ENCODE measurements at places on chromosomes 6 and 20.

DNA sequence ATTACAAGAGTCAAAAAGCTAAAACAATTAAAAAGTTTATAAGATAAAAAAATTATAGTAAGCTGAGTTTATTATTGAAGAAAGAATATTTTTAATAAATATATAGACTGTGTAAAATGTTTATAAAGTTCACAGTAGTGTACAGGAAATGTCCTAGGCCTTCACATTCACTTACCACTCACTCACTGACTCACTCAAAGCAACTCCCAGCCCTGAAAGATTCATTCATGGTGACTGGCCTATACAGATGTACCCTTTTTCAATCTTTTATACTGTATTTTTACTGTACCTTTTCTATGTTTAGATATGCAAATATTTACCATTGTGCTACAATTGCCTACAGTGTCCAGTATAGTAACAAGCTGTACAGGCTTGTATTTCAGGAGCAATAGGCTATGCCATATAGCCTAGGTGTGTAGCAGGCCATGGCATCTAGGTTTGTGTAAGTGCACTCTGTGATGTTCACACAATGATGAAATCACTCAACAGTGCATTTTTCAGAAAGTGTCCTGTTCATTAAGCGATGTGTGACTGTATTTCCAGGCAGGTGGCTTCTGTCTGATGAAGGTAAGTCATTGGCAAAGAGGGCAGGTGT lies 130.2 kb downstream of the BTBD3 start:
- no peak for DNase-seq

GRCh38 chr20:1062334-1063010 lies 55.9 kb upstream of the PSMF1 start:
- DNase-seq, result no peak

DNA sequence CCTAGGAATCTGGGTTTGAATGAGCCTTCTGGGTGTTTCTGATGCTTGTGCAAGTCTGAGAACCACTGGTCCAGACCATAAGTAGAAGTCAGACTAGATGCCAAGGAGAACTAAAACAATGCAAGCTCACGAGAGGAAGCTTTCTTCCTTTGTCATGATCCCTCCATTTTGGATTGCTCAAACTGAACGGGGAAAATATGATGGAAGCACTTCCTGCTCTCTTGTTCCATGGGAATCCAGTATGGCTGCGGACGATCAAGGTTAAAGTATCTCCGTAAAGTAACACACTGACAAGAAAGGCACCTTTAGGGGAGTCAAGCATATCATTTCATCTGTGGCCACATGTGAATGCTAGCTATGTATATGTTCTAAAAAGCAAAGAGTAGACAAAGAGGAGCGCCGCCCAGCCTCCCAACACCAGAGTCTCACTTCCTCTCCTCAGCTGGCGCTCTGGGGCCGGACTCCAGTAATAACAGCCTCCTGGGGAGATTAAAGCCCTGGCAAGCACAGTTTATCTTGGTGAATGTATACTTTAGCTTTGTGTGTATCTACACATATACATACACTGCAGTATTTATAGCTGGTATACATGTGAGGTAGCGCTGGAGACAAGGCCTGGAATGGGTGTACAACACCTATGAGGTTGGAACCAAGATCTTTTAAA lies 88.1 kb downstream of the FOXC1 start:
- no peak for DNase-seq

DNA sequence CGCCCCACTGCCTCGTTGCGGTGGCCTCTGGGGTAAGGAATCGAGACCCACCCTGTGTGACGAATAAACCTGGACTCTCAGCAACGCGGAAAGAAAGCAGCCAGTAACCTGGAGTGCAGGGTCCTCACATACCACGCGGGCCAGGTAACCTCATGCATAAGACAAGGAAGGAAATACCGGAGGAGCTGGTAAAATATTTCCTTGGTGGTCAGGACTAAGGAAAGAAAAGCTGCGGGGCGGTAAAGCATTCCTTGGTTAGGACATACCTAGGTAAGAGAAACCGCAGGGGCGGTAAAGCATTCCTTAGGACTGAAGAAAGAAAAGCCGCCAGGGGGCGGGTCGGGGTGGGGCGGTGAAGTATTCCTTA lies 80.7 kb downstream of the SYTL3 start:
- DNase-seq, result no peak

DNA sequence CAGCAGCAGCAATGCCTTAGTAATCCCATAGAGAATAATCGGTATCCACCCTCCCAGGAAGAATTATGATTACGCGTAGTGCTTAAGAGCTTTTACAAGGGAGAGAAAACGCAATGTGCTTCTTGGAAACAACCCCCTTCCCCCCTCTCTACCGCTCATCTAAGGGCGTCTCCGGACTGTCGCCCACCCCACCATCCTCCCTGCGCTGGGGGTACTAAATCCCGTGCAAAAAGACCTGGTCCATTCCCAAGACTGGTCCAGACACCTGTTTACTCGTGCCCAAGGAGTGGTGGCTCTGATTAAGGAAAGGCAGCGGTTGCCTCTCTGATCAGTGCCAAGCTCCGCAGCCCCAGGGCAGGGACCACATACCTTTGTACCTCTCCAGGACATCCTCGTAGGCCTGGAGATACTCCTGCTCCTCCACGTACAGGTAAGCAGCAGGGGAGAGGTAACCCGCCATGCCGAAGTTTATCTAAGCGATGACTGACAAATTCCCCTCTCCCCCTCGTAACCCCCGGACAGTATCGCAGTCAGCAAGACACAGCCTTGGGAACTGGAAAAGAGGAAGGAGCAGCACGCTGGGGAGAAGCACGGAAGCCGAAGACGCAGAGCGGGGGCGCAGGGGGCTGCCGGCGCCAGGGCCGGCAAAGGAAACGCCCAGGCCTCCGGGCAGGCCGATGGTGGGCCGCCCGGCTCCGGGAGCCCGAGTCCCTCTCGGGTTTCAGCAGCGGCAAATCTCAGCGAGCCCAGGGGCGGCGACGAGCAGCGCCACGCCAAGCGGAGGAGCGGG lies 112.0 kb upstream of the BEND6 start:
- DNase-seq, result peak; percentile 1

GRCh38 chr20:36862857-36863668 lies 12.9 kb upstream of the TLDC2 start:
- DNase-seq, result no peak

- no peak for DNase-seq
These were observed 46.9 kb downstream of the GFRA4 start for GRCh38 chr20:3616250-3616649.

DNA sequence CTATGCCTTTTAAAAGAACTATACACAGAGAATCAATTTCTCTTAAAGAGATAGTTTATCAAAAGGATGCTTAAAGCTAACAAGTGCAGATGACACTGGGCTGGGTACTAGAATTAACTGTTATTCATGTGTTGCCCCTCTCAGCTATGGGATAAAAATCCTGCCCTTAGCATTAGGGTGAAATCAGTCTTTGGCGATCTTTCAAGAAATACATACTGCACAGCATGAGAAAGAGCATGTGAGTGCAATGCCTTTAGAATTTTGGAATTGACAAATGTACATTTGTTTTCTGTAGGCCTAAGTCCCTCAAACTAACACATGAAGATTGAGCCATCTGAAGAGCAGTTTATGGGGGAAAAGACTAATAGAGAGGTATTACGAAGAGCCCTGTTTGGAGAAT lies 115.4 kb downstream of the ZFP64 start:
- DNase-seq, result no peak

GRCh38 chr20:5268449-5268848 lies 48.3 kb downstream of the PROKR2 start:
- no peak for DNase-seq

- no peak for DNase-seq
These were observed 264.1 kb downstream of the FOXC1 start for GRCh38 chr6:1873781-1874180.

- DNase-seq, result no peak
These were observed 103.1 kb upstream of the RIN2 start for GRCh38 chr20:19654921-19655320.

DNA sequence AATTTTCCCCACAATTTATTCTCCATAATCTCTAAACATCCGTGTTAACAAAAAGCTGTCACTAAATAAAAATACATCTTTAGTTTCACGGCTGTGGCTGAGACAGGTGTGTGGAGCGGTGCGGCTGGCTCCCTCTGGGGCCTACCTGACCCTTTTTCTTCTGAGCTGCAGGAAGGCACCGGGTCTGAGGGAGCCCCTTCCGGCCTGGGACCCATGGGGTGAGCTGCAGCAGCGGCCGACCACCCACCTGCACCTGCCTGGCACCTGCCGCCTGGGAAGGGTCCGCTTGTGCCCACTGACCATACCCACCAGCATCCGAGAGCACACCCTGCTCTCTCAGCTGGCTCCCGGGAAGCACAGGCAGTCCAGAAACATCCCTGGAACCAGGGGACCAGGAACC lies 41.5 kb upstream of the FNDC1 start:
- no peak for DNase-seq

All from stimulated activated CD4-positive, alpha-beta T cell treated with anti-CD3 and anti-CD28 coated beads, Interleukin-1b, Interleukin-23, amount 100 ng/mL, for 4 hours (primary cell).